ENCODE measurements at places on chromosomes 11 and 22. TPM values are rescaled to one million over a fixed set of nuclear protein-coding genes. Genes with fewer than 3 reads are reported as not detected.

ADAMTS8 gene
- total RNA-seq: not detected

PLEKHA7 gene
- 2.3 TPM for total RNA-seq

TNNT3 gene
- 0.96 TPM for total RNA-seq

SMTNL1 gene
- total RNA-seq: not detected

HMBS gene
- 17.4 TPM for total RNA-seq

FGF4 gene
- total RNA-seq: not detected

All from tracheal epithelial cell (primary cell).